ENCODE measurements at places on chromosomes 5 and 9.

DNA sequence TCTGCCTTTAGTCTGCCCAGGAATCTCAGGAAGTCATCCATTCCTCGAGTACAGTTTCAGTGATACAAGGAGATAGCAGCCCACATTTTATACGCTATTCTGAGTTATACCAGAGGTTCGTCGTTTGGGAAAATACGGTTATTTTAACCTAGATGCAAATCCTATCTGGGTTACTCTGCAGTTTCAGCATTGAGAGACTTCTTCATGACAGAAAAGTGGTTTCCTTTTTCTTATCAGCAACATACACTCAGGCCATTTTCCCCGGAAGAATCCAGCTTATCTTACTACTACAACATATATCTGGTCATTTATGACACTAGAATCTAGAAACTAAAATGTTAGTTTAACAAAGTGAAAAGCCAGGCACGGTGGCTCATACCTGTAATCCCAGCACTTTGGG is 83.4 kb upstream of the IQGAP2 start:
- DNase-seq: no peak

DNA sequence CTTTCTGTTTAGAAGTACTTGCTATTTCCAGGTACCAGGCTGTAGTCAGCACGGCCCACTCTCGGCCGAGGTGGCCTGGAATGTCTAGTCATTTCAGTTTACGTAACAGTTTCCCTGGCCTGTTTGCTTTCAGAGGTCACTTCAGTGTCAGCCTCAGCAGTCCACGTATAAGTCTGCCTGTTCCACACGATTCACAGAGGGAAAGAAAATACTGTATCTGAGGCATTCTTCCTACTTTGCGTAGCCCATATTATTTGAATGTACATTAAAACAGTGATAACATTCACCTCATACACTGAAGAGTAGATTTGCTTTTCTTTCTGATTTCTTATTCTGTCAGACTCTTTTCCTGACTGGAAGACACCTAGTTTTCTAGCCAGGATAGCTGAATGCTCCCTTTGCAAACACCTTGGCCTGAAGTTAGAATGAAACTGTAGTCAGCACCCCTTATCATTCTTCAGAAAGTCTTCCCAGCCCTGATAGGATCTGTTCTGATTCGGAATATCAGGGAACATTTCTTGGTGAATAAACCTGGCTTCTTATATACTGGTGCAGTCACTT is 140.9 kb downstream of the AOPEP start:
- no peak for DNase-seq

DNA sequence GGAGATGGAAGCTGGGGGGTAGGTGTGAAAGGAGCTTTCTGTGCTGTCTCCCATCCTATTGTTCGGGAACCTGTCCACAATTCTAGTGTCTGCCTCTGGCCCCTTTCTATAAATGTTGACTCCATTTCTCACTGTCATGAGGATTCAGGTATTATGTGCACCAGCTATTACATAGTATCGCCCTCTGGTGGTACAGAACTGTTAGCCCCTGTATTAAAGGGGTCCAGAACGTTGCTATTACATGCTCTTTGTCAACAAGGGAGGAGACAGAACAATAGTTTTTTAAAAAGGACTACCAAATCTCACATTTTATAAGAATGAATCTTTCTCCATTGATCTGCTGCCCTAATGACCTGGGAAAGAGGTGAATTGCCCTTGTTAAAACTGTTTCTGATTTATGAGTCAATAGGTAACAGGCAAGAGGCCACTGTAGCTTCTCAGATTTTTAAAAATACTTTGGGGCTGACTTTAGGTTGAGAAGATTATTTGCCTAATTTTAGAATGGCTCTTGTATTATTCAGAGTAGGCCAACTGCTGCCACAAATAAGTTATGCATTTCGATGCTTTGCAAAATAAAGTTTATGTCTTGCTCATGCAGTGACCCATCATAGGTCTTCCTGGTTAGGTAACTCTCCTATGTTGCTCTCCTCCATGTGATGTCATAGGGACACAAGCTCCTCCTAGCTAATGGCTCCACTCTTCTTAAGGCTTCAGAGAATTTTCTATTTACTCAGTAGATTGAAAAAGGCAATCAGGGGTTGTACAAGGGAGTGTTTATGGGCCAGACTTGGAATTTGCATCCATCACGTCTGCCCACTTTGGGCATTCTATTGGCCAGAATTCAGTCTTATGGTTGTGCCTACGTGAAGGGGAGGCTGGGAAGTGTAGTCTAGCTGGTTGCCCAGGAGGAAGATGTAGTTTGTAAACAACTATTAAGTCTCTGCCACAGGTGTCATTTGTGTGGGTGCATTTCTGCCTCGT is 20.8 kb downstream of the DCANP1 start:
- no peak for DNase-seq

- no peak for DNase-seq
Measured at GRCh38 chr5:179148703-179149170, 88.6 kb downstream of the ZNF354C start.

GRCh38 chr5:30287890-30288289 is 905.6 kb upstream of the CDH6 start:
- no peak for DNase-seq

DNA sequence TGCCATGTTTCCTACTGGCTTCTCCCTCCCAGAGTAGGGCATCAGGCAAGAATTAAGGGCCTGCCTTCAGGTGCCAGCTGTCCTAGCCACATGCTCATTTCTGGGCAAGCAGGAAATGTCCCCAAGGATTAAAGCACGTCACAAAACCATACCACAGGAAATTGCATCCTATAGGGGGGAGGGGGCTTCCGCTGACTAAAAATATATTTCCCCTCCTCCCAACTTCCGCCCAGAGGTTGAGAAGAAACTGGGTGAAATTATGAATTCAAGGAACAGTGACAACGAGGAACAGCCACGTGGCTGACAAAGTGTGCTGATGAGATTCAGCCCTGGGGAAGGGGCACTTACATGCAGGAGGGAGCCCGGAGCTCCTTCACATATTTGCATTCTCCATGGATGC is 4.1 kb downstream of the HBEGF start:
- DNase-seq: no peak
